ENCODE measurements at places on chromosomes 1 and 21.

DNA sequence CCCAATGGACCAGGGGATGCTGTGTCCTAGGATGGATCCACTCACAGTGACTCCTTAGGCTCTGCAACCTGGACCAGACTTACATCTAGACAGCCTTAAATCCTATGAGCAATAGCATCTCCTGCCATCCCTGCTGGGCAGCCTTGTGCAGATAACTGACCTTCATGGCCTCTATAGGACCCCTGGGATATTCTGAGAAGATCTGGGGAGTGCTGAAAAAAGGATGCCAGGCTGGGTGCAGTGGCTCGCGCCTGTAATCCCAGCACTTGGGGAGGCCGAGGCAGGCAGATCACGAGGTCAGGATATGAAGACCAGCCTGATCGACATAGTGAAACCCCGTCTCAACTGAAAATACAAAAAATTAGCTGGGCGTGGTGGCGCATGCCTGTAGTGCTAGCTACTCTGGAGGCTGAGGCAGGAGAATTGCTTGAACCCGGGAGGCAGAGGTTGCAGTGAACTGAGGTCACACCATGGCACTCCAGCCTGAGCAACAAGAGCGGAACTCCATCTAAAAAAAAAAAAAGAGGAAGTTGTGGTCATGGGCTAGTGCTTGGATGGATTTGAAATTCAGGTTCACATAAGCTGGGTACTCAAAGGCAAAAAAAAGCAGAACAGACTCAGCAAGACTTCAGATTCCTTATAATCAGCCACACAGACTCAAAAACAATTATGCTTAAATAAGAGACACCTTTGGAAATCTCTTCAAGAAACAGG, 10.9 kb upstream of the SH2D1B start:
- peak; percentile 69 for DNase-seq

DNA sequence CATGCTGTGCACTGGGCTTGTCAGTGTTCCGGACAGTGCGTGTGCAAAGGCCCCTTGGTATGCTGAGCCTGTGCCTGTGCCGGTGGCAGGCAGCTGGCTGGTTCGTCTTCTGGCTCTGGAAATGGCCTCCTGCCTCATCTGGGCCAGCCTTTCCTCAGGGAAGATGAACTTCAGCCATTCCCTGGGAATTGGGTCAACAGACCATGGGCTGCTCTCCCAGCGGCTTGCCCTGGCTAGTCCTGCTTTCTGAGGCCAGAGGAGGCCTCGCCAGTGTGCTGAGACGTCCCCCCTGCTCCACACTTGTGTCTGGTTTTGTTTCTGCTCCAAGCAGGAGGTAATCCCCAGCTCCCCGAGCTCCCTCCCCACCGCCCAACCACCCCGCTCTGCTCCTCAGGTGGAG, 32.6 kb upstream of the RD3 start:
- DNase-seq, result no peak

GRCh38 chr1:113046569-113046968, 26.4 kb upstream of the LRIG2 start:
- DNase-seq, result no peak

- DNase-seq, result no peak
Measured at GRCh38 chr1:209587789-209588188, 4.3 kb downstream of the CAMK1G start.

DNA sequence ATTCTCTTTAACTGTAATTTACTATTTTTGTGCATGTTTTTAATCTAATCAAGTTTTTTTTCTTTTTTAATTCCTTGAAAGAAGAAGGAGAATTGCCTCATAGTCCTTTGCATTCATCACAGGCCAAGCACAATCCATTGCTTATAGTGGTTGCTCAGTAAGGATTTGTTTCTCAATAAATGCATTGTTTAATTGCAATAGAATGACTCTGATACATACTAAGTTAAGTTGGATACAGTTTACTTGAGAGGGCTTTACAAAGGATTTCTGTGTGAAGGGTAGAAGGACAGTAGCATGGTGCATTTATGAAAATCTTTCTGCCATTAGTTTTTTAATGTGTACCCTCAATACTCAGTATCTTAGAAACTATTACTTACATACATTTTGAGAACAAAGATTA, 186.2 kb downstream of the LRRIQ3 start:
- DNase-seq, result no peak

GRCh38 chr1:63892632-63893395, 119.0 kb downstream of the ROR1 start:
- no peak for DNase-seq

- DNase-seq, result no peak
Measured at GRCh38 chr1:125119024-125119441, 3934.3 kb downstream of the SRGAP2C start.
